ENCODE measurements at places on chromosomes 4 and X.
A peak's percentile ranks its signal among the peaks of the same experiment; 100 is the strongest.

DNA sequence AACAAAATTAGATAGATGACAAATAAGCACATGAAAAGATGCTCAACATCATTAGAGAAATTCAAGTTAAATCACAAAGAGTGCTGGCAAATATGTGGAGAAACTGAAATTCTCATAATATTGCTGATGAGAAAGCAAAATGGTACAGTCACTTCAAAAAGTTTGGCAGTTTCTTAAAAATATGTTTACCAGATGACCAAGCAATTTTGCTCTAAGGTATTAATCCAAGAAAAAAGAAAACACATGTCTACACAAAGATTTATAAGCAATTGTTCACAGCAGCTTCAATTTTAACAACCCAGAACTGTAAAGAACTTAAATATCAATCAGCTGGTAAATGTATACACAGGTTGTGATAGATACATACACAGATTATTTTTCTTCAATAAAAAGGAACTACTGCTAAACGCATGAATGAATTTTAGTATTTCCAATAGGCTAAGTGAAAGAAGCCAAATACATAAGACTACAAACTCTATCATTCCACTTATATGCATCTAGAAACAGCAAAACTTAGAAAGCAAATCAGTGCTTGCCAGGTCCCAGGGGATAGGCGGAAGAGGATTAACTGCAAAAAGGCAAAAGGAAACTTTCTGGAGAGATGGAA, 11.7 kb downstream of the OTUD4 start:
- no peak for DNase-seq

GRCh38 chr4:80116516-80116915, 43.5 kb upstream of the ANTXR2 start:
- DNase-seq: no peak

DNA sequence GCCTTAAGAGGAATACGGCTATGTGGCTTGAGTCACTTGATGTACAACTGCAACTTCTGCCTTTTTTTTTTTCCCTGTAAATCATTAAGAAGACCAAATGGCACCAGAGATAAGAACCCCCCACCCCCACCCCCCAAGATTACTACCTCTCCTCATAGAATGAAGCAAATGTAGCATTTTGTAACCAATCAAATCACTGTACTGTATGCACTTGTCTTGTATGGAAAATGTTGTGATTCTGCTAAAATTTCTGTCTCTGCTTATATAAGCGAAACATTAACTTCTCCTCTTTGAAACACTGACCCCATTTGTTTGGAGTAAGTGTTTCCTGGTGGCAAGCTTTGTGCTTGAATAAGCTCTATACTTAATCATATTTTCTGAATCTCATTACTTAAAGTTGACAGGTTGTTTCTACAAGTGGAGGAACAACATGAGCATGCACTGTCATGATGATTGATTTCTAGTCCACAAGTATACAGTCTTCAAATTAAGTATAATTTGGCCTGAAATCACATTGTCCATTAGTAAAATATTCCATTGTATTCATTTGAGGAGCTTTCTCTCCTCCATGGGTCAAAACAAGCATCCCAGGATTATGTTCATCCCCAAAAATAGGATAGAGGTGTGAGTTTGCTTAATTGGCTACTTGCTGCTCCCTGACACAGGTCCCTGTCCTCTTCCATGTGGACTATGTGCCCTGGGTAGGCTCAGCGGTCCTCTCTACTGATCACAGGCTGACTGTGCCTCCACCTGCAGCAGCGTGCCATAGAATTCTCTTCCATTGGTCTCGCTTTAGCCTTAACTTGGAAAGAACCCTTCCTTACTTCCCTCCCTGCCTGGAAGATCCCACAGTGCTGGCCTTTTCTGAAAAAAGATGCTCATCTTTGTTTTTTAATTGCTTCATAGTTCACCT, 104.0 kb upstream of the BMP2K start:
- DNase-seq: no peak

DNA sequence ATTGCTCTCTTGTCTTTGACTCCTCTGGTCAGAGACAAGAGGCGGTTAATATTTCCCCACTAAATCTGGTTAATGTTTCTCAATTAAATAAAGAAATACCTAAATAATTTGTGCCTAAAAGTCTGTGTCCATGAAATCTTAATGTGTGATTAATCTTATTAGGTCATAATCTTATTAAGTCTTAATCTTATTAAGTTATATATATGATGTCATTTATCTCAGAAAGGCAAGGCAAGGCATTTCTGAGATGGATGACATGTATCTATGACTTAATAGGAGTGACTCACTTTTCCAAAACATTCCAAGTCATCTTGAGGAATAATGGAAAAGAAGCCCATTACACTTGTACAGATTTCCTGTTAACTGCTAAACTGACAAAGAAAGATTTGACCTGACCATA, 74.7 kb downstream of the TRAM1L1 start:
- DNase-seq: no peak

DNA sequence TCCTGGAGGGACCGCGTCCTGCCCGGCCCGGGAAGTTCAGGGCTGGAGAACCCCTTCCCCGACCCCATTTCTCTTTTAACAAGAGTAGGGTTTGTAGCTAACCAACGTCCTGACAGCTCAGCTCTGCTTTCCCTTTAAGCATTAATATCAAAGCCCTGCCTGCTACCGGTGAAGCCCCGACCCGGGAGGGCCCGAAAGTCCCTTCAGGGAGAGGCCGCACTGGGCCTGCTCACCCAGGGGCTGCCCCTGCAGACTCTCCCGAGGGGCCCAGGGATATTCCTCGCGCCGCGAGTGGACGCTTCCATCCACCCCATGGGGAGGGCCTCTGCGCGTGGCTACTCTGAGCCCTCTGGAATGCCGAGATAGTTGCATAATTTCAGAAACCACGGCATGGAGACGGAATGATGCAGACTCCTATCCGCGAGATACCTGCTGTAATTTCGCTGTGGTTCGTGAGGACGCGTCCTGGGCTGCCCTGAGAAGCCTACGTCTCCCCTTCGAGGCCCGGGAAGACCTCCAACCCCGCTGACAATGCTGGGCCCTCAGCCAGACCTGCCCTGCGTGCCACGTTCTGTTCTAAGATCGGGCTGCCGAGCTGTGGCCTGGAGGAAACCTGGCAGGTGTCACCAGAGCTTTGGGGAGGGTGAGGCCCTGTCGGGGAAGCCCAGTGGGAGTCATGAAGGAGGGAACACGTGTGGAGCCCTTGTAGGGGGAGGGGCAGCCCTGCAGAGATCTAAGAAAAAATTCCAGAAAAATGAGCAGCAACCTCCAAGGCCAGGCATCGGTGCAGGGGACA, 999 bp upstream of the CTBP1 start:
- no peak for DNase-seq

- peak; percentile 1 for DNase-seq
Observed at GRCh38 chrX:7586126-7586525, 256.8 kb upstream of the VCX start.

DNA sequence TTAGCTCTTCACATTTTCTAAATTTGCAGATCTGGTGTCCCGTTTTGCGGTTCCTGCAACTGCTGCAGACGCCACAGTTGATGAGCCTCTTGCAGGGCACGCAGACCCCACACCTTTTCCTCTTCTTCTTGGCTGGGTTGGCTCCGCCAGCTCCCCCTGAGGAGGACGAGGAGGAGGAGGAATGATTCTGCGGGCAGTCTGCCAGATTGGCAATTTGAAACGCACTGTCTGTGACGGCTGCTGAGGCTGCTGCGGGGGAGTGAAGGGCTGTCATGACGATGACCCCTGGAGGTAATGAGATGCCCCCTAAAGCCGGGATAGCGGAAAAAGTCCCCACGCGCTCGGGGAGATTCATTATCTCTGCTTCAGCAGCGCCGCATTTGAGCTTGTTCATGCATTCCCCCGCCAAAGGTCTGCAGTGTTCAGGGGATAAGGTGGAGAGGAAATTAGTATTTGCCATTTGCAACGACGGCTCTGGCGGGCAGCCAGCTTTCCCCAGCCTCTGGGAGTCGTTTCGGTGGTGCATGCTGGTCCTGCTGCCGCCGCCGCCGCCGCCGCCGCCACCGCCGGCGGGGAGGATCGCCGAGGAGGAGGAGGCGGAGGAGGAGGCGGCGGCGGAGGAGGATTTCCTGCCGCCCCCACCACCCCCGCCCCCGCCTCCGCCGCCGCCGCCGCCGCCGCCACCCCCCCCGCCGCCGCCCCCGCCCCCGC, 3.8 kb downstream of the CXXC4 start:
- DNase-seq: peak; percentile 65

- no peak for DNase-seq
Observed at GRCh38 chrX:40104630-40104984, 6.8 kb upstream of the BCOR start.

DNA sequence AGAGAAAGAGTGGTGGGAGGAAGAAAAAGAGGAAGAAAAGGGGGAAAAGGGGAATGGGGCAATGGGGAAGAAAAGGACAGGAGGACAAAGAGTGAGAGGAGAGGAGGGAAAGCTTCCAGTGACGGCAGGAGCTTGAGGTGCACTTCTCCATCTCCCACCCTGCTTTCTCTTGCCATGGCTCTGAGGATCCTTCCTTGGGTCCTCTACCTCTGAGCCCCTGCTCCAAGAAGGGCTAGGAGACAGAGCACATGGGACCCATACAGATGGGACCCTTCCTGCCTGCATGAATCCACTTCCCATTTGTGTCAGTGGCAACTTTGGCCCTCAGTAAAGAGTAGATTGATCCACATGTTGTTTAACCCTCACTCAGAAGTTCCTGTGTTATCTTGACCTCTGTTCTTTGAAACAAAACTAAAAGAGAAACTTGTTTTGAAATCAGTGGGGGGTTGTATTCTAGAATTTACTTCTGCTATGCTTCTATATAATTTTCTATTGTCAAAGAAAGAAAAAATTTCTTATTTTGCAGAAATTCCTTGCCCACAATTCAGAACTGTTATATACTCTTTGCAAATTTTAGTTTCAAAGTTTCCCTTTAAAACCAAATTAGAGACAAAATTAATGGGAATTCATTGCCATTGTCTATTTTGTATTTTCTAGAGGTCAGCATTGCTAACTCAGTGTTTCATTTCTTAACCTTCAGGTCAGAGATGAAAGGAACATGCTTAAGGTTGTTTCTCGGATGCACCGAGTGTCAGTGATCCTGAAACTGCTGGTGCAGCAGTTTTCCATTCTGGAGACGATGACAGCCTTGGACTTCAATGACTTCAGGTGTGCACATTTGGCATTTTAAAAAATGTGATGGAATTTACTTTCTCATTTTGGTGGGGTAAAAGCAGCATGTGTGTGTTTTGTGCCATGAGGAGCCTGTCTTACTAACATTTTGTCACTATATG, 5.0 kb downstream of the TDO2 start:
- no peak for DNase-seq

GRCh38 chr4:74941123-74941522, 8.2 kb downstream of the PARM1 start:
- DNase-seq: no peak

DNA sequence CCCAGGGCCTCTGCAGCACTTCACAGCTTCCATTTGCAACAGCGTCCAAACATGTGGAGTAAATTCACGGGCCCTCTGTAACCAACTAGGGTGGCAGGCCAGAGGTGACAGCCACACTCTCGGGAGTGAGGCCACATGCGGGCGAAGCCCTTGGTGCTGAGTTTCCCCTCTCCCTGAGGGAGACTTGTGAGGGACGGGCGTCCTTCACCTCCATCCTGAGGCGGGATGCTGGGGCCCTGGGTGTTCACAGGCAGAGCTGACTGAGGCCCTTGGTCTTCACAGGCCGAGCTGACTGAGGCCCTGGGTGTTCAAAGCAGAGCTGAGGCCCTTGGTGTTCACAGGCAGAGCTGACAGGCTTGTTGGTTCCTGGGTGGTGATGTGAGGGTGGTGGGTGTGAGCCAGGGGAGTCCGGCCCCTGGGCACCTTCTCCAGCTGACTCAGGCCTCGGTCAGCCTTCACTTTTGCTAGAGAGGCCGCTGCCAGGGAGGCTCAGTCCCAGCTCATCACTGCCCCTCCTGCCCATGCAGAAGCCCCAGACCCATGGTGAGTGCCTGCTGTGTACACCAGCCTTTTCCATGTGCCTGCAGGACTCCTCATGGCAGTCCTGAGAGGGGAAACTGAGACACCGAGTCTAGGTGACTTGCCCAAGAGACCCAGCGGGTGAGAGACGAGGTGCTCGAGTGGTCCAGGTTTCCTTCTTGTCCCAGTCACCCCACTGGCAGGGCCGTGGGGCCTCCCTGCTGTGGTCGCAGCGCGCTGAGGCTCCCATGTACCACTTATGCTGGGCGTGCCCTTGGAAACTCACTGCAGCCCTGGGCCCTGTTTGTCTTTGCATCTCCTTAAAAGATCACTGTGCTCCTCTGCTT, 8.5 kb downstream of the WFS1 start:
- DNase-seq: no peak

GRCh38 chr4:87032884-87033533, 98.2 kb downstream of the AFF1 start:
- no peak for DNase-seq

GRCh38 chr4:94870146-94870545, 112.4 kb downstream of the BMPR1B start:
- no peak for DNase-seq

GRCh38 chr4:117293784-117294183, 208.4 kb upstream of the TRAM1L1 start:
- no peak for DNase-seq

- DNase-seq: no peak
Observed at GRCh38 chr4:7389719-7390118, 45.0 kb downstream of the PSAPL1 start.

- no peak for DNase-seq
Observed at GRCh38 chr4:169106696-169107229, 96.7 kb upstream of the CBR4 start.

DNA sequence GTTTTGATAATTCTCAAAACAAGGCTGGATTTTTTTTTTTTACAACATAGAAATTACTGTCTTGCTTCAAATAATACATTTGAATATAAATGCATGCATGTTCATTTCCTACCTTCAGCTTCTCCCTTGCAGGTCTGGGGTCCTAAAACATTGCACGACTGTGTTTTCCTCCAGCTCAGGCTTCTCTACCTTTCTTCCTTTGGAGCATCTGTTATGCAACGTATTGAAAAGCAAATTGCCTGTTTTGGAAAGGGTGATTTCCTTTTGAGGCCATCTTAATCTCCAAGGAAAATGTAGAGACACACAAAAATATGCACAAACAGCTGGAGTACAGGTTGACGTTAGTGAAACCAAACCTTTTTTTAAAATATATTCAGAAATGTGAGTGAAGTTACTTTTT, 115.6 kb upstream of the TLL1 start:
- no peak for DNase-seq

DNA sequence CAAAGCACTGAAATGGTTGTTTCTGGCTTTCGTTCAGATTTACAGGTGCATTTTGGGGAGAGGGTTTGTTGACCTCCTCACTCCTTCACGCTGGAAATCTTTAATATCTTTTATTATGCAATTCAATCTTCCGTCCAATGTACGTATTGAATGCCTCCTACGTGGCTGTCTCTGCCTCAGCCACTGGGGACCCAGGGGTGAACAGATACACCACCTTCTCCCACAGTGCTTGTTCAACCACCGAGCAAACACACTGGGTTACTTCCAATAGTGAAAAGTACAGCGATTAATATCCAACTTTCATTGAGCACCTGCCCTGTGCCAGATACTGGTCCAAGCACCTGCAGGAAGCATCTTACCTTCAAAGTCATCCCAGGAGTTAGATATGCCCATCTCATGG, 52.1 kb downstream of the NYX start:
- DNase-seq: no peak

GRCh38 chrX:41522671-41523070, 75.5 kb downstream of the NYX start:
- no peak for DNase-seq
